Activated CD8-positive, alpha-beta memory T cell treated with anti-CD3 and anti-CD28 coated beads for 24 hours (primary cell): ENCODE measurements at places on chromosomes 6 and 20.

- no peak for DNase-seq
These were observed 16.1 kb downstream of the EPB41L1 start for GRCh38 chr20:36170542-36171215.

DNA sequence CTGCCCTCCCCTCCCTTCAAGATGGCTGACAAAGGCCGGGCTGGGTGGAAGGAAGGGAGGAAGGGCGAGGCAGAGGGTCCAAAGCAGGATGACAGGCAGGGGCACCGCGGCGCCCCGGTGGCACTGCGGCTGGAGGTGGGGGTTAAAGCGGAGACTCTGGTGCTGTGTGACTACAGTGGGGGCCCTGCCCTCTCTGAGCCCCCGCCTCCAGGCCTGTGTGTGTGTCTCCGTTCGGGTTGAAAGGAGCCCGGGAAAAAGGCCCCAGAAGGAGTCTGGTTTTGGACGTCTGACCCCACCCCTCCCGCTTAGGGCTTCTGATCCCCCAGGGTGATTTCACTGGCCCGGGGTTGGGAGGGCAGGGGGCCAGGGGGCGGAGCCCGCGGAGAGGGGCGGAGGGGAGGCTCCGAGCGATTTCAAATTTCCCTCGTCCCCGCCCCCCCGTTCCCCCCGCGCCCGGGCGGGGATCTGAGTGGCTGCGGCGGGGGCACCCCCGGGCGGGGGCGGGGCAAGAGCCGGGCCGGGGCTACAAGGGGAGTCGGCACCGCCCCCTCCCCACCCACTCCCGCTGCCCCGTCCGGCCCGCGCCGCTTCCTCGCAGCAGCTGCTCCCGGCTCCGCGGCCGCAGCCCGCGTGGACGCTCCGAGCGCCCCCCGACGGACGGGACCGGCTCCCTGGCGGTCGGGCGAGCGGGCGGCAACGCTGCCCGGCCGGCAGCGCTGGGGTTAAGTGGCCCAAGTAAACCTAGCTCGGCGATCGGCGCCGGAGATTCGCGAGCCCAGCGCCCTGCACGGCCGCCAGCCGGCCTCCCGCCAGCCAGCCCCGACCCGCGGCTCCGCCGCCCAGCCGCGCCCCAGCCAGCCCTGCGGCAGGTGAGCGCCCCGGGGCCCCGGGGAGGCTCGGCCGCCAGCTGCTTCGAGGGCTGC lies at the start of gene DNMT3B:
DNMT3B (plus strand) TSS at position 555 of the 923 bp plus-strand sequence. CDS start 17,939 bp downstream, outside the sequence.
- peak; percentile 89 for DNase-seq

GRCh38 chr6:91298543-91299145 lies 711.8 kb upstream of the MAP3K7 start:
- DNase-seq: no peak

DNA sequence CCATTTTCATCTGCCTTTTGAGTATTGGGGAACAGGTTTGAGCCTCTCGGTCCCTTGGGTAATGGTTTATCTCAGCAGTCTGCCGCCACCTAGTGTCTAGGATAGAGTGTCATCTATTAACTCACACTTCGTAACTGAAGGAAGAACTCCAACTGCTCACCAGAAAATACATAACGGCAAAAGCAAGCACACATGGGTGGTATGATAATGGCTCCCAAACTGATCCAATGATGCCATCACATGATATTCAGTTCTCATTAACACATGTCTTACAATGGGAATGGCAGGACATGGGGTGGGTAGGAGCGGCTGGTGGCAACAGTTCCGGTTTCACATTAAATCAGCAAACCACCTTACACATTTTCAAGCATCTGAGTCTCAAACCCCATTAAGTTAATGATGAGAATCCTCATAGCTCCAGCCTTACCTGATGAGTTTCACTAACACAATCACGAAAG lies 110.7 kb upstream of the PHACTR1 start:
- DNase-seq: no peak

DNA sequence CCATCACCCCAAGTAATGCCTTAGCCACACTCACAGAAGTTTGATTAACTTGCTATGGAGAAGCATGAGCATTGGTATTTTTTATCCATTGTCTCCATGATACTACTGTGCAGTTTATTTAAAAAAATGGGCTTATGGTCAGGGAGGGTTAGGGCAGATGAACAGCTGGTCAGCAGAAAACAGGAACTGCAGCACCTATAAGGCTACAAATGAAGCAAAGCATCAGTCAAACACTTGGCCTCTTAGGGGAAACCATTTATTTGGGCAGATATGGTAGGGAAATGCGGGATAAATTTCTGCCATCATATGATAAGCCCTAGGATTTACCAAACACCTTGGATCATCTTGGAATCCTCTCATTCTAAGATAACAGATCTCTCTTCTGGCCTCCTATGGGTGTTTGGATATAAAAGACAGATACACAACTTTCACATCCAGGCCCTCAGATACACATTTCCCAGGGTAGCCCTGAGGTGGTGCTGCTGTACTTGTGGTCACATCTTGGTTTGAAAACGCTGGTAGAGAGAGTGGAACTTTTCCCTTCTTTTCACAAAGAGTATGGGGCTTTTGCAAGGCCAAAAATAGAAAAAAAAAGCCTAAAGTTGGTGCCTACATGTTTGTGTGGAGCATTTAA lies 42.8 kb upstream of the AHI1 start:
- DNase-seq: no peak

DNA sequence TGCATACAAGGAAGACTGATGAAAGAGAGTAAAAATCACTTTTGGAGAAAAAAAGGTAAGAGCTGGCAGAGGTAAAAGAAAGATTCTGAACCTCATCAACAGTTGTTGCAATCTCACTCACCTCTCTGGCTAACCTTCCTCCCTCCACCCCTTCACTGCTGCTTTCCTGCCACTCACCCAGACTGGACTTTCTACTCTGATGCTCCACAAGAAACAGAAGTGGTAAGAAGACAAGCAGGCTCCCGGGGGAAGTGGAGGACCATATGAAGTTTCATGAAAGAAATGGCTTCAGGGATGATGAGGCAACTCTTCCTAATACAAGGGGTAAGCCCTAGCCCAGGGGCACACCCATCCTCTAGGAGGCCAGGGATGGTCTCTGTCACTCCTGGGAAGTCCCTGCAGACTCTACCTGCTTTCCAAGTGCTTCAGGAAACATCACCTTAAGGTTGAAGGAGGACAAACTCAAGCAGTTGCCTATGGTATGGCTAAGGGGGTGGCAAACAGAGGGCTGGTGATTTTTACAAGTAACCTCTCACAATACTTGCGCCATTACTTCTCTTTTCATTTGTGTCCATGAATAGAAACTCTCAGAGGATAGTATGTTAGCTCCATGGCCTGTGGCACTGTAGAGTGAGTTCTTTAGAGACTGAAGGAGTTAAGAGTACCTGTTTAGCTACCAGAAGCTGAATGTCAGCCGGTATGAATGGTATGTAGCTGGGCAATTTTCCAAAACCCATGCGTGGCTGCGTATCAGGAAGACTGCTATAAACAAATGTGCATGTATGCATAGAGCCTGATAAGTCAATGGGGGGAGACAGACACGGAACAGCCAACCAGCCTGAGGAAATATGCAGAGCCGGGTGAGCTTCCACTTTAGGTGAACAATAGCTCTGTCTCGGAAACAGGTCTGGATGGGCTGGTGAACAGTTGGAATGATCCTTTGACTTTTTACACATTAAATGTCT lies 112.0 kb downstream of the BACH2 start:
- no peak for DNase-seq

- DNase-seq: no peak
These were observed 125.3 kb downstream of the DLL1 start for GRCh38 chr6:170165471-170166117.

DNA sequence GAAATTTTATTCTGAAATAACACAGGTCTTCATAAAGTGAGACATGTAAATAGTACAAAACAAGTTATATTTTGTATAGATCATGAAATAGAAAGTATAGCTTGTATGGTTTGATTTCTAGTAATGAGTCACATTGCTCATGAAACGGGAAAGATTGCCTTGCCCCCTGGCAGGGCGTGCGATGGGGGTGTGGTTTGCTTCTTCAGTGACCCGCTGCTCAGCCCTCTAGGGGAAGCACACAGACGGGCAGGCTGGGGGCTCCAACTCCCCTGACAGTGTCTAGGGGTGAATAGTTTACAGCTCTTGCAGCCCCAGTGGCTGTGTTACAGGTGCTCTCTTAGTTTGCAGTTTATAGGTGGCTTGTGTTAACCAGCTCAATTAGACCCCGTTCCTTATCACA lies 170.5 kb upstream of the RGS17 start:
- DNase-seq: no peak

DNA sequence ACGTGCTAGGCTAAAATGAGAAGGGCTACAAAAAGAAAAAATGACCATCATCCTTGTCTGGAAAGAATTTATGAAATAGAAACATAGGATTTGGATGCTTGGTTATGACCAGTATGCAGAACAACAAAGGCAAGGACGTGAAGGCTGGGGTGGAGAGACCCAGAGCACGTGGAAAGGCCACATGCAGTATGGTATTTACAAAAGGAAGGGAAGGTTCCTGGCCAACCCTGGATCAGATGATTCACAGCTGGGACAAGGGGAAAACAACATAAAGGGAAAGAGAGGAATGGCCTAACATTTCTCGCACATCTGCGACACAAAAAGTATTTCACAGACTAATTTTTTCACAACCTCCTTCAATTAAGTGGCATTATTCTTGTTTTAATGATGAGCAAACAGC lies 8.2 kb downstream of the STX7 start:
- DNase-seq: no peak

GRCh38 chr6:11495565-11496145 lies 41.9 kb upstream of the TMEM170B start:
- DNase-seq: no peak

DNA sequence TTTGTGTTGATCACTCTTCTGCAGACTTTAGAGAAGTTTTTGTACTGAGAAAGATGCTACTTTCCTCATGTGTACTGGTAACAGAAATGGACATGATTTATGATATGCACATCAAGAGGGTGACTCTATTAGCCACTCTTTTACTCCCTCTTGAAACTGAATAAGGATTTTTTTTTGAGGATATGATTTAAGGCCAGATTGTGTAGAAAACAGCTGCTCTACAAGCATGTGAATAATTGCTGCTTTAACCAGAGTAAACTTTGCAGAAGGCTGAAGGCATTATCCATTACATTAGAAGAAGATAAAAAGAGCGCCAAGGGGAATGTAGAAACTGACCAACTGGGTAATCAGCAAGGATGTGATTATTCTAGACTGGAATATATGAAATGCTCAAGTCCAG lies 276.2 kb upstream of the MAP3K7 start:
- no peak for DNase-seq

GRCh38 chr20:430091-430999 lies 22.2 kb downstream of the RBCK1 start:
- no peak for DNase-seq

DNA sequence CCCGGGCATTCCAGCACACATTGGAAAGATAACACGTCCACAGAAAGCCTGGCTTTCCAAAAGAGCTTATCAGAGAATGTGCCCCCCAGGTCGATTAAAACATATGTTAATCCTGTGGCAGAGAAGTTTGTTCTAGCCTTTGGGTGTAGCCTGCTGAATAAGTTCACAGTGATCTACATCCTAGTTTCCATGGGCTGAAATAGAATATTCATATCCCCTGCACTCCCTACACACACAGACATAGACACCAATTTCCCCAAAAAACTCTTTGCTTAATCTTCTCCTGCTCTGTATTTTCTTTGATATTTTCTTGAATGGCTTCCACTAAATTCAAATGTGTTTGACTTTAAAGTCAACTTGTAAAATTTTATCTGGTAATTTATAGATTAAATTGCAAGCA lies 1.6 kb downstream of the LPA start:
- no peak for DNase-seq

- peak; percentile 67 for DNase-seq
These were observed 44.3 kb downstream of the CTCFL start for GRCh38 chr20:57480444-57481160.

DNA sequence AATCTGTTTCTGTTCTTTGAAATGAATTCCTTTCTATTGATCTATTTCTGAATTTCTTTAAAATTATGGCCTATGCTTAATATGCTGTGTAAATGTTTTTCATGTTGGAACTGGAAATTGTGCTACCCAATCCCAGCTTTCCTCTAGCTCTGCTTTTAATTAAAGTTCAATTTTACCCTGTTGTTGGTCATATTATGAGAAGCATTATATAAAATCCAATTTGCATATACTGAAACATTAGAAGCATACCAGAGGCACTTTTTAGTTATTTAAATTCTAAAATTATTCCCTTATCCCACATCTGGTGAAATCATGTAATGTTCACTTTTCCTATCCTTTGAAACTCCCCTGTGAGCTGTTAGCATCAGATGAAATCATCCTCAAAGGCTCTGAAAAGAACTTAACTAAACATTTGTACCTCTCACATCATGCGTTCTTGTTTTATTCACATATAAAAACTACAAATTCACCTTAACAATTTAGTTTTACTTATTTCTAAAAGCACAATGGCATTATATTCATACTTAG lies 160.6 kb upstream of the COL21A1 start:
- DNase-seq: no peak

DNA sequence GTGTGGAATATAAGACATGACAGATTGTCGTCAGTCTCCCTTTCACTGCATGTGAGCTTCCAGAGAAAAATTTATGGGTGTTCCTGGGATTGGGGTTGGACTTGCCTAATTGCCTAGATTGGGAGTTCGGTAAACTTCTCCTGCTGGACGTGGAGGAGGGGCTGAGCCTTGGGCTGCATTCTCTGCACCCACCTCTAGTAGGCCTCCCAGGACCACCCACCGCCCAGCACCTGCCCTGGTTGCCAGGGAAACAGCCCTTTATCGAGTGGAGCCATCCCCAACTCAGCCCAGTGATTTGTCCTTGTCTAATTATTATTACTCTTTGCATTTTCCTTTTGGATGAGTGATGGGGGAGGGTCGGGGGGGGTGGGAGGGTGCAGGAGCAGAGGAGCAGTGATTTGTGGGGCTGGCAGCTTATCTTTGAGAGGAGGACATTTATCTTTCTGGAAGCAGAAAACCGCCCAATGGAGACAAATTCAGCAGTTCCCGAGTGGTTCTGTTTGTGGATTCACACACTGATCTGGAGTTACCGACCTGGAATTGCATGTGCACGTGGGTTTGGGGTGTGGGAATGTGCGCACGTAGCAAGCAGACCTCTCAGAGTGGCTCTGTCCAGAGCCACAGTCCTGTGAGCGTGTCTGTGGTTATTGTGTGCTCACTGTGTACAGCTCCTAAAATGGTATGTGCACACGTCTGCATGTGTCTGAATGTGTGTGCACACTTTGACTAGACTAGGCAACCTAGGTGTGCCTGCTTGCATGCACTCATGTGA lies 104.5 kb downstream of the DHX35 start:
- DNase-seq: no peak

- no peak for DNase-seq
These were observed 87.5 kb downstream of the EDN3 start for GRCh38 chr20:59387891-59388290.

DNA sequence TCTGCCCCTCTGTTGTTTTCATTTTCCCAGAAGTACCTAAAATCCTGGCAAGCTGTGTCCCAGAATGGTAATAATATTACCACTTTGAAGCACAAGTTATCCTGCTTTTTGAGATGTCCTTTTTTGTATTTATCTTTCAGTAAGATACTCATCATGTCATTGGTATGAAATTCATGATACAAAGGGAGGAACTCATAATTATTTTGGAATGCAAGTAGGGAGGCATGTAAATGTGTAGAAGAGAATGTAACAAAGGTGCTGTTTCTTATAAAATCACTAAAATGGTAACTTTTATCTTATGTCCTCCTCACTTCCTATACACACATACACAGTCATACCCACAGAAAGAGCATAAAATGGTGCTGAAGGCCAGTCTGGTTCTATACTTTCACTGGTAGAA lies 109.9 kb downstream of the CD2AP start:
- no peak for DNase-seq

- no peak for DNase-seq
These were observed 36.3 kb upstream of the SIRT5 start for GRCh38 chr6:13538084-13538483.

- no peak for DNase-seq
These were observed 50.5 kb upstream of the DTNBP1 start for GRCh38 chr6:15713325-15713724.
